ENCODE measurements at places on chromosomes 13 and 19.

- DNase-seq: no peak
These were observed 203.0 kb downstream of the DIAPH3 start for GRCh38 chr13:59960683-59961082.

DNA sequence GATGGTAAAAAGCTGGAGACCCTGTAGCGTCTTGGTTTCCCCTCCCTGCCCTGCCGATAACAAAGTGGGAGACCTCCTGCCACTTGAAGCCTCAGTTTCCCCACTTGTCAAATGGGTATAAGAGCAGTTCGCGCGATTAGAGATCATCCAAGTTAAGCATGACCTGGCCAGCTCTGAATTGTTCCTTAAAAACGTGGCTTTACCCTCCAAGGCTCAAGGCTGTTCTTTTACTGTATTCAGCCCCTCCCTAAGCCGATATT, 421 bp downstream of the TNPO2 start:
- DNase-seq: no peak

GRCh38 chr13:110580800-110581199, 19.3 kb upstream of the RAB20 start:
- DNase-seq: no peak

DNA sequence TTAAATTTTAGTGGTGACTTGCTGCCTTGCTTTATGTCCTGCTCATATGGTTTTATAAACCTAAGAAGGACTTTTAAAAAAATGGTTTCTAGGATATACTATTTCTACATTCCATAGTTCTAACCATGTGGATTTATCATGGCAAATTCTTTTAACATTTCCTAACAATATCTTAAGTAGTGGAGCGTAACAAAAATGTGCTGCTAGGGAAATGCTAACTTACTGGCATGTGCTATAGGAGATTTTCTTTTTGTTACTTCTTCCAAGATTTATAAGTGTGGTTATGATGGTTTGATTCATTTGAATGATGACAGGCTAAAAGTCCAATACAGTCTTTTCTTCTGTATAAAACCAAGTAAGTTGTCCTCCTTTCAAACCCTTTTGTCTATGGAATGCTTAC, 713.7 kb downstream of the SLITRK1 start:
- no peak for DNase-seq
